ENCODE measurements at places on chromosomes 2 and 18.

DNA sequence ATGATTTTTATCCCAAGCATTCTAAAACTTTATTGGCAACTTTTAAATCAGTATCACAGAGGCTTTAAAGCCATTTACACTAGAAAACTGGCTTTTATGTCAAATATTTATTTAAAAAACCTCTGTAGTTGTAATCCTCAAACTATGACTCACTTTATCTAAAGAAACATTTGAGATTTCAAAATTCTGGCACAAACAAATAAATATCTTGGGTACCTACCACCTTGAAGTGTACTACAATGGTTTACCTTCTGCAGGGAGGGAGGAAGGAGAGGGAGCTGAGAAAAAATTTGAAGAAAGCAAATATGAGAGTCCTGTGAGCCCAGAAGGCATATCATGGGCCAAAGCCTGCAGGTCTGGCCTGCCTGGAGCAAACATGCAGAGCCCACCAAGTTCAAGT, 155.6 kb downstream of the NCKAP5 start:
- DNase-seq: no peak

DNA sequence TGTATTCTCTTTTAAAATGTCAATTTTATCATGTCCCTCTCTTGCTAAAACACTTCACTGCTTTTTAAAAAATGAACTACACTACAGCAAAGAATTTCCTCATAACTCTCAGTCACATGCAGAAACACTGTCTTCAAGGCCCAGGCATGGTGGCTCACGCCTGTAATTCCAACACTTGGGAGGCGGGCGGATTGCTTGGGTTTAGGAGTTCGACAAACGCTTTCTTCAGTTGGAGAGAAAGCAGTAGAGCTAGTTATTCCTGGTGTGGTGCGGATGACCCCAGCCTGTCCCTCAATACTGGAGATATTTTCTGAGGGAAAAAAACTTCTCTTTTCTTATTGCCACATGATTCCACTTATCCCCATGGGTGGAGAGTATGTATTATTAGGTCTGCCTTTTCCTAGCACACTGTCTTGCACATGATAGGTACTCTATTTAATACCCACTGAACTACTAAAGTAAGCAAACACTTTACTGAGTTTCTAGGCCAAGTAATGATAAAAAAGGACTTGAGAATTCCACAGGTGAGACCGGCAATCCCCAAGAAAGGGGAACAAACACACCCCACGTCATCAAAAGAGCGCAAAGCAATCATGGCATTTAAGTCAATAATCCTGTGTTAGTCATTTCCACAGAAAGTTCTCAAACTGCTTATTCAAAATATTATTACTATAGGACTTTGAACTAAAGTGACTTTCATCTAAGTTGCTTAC, 77.1 kb downstream of the SPIRE1 start:
- no peak for DNase-seq

- no peak for DNase-seq
Measured at GRCh38 chr2:235539773-235540172, 45.9 kb downstream of the AGAP1 start.

DNA sequence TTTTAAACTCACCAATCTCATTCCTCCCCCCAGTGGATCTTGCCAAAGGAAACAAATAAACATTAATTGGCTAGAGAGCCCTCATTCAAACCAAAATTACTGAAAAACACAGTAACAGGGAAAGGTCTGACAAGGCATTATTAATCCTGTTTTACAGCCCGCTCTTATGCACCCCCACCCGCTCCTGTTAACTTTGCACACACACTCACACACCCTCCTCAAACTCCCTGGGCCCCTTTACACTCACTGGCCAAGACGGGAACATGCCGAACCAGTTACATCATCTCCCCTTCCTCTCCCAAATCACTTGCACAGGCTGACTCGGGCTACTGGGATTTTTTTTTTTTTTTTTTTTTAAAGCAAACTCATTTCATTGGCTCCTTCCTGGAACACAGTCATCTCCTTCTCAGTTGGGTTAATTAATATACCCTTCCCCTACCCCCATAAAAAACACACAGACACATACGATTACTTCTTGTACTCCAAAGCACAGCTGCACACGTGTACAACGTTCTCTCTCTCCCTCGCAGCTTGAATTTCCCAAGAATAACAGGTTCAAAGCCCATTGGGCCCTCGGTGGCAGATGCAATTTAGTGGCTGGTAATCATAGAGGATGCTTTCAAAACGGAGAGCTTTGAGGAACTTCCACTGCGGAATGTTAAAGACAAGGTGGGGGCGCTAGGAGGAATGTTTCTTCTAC, 31.8 kb downstream of the KLF7 start:
- peak; percentile 93 for DNase-seq

DNA sequence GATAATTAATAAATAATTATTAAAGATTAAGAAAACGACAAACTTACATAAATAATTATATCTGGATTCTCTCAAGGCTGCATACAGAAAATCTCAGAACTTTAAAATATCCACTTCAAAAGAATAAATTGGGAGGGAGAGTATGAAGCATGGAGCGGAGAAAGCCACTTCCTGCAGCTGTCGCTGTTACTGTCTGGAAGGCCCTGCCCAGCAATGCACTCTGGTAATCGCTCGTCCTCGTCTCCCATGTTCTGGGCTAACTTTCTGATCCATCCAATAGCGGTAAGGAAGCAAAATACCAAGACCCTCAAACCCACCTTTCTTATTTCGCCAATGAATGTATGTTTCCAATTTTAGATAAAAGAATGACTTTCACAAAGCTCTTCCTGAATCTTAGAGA, 26.7 kb downstream of the CYRIA start:
- no peak for DNase-seq

- DNase-seq: no peak
Measured at GRCh38 chr2:44433895-44434294, 72.1 kb downstream of the CAMKMT start.

- no peak for DNase-seq
Measured at GRCh38 chr2:18272148-18272494, 288.3 kb downstream of the RDH14 start.

- no peak for DNase-seq
Measured at GRCh38 chr2:31196622-31197021, 20.7 kb downstream of the CAPN14 start.

- DNase-seq: no peak
Measured at GRCh38 chr18:58388736-58389135, 240.2 kb downstream of the ALPK2 start.

DNA sequence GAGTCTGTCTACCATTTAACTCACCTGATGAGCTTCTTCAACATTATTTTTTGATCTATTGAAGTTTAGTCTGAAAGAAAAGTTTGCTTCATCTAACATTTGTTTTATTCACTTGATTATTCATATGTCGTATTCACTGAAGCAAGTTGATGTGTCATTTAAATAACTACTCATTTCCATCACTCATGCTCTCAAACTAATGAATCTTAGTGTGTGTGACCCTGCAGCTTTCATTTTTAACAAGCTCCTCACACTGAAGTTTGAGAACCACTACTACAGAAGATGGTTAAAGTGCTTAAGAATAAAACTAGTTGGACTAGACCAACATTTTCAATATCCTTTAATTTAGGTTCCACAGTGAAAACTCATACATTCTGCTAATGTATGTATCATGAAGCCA, 1.8 kb upstream of the ABI2 start:
- no peak for DNase-seq

- peak; percentile 74 for DNase-seq
Measured at GRCh38 chr2:33212151-33212550, 264.3 kb upstream of the RASGRP3 start.

DNA sequence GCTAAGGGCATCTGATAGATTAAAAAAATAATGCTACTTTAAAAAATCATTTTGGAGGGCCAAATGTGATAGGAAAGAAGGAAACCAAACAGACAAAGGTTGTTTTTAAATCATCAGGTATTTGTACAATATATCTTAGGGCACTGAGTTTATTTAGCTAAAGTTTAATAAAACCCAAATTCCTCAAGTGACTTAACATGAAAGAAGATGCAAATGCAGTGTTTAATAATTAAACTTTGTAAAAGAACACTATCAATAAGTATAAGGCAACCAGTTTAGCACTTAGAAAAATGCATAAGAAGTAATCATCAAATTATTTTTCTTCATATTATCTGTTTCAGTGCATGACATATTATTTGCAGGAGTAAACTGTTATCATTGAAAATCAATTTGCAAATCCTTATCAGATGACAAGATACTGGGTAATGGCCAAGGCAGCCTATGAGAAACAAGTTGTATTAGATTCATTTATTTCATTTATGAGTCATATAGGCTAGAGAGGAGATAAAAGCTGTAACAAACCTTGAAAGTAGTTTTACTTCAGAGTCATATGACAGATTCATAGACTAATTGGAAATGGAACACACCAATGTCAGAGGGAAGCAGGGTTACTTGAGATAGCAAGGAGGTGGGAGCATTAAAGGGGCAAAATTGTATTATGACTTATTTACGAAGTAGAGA, 165.5 kb downstream of the GCA start:
- DNase-seq: no peak

- no peak for DNase-seq
Measured at GRCh38 chr2:38704664-38705063, 38.8 kb downstream of the GALM start.

DNA sequence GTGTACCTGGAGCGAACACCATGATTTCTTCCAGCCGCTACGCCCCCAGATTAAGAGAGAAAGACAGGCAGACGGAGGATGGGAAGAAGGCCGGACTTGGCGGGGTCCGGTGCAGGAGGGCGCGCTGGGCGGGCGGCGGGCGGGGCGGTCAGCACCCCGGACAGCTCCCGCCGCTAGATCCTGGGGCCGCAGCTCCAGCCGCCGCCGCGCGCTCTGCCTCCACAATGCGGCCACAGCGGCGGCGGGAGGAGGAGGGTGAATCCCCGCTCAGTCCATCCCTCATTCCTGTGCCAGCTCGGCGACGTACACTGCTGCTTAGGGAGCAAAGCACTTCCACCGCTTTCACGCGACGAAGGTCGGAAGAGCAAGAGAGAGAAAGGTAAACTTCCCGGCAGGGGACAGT, at the start of gene AKAIN1:
AKAIN1 (minus strand) TSS at position 226 of the 403 bp plus-strand sequence; CDS start at position 22, 204 bp downstream.
- DNase-seq: peak; percentile 85

- DNase-seq: no peak
Measured at GRCh38 chr18:42936289-42936688, 179.2 kb downstream of the RIT2 start.

DNA sequence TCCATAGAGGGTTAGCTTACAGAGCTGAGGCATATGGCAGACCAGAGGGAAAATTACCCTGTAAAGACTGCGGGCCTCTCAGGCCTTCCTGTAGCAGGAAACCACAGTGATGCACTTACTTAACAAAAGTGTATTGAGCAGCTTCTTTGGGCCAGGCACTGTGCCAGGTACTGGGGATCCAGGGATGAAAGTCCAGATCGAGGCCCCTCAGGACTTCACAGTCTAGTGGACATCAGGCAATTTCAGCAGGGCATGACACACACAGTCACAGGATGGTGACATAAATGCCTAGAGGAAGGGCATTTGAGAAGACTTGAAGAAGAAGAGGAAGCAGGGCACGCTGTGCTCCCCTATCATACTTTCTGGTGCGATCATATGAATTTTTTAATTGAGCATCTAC, 71.7 kb downstream of the MARCO start:
- no peak for DNase-seq

DNA sequence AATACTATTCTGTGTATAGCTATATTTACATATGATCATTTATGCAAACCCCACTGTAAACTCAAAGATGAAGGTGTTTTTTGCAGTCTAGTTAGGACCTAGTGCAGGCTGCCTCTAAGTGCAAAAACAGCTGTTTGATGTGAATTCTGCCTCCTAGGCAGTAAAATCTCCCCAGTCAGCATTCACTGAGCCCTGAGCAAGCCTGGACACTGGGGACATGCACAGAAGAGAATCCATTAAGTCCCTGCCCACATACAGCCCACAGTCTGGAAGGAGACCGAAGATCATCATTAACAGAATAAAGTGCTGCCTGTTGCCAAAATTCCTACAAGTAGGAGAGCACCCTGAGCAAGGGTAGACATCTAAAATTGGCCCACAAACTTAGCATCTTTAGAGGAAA, 14.4 kb upstream of the BIN1 start:
- no peak for DNase-seq

GRCh38 chr2:54638774-54639187, 84.7 kb upstream of the EML6 start:
- no peak for DNase-seq

- DNase-seq: no peak
Measured at GRCh38 chr2:238786379-238786778, 61.5 kb upstream of the TWIST2 start.

DNA sequence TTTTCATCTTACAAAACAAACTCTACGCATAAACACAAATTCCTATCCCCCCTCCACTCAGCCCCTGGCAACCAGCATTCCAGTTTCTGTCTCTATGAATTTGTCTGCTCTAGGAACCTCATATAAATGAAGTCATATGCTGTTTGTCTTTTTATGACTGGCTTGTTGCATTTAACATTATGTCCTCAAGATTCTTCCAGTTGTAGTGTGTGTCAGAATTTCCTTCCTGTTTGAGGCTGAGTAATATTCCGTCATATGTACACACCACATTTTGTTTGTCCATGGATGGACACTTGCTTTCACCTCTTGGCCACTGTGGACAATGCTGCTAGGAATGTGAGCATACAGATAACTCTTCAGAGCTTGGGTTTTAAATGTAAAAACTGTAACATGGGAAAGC, 272.1 kb downstream of the GBX2 start:
- DNase-seq: no peak

GRCh38 chr2:86233436-86233835, 34.2 kb downstream of the MRPL35 start:
- no peak for DNase-seq

GRCh38 chr2:133810559-133810958, 242.3 kb upstream of the NCKAP5 start:
- no peak for DNase-seq

DNA sequence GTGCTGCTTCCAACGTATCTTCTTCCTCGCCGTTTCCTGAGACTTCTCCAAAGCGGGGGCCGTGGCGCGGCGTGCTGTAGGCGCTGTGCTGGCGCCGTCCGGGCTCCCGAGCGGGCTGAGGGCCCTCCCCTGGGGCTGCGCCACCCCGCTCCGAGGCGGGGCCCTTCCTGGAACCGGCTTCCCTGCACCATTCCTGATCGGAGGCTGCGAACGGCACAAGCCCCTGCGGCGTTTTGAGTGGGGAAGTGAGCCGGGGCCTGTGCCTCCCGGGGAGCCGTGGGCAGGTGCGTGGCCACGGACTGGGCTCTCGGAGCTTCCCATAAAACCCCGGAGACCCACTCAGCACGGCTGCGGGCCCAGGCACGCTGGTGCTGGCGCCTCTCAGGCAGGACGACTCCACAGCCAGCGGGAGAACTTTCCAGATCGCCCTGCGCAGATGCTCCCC, 74.7 kb downstream of the PSMG2 start:
- no peak for DNase-seq

DNA sequence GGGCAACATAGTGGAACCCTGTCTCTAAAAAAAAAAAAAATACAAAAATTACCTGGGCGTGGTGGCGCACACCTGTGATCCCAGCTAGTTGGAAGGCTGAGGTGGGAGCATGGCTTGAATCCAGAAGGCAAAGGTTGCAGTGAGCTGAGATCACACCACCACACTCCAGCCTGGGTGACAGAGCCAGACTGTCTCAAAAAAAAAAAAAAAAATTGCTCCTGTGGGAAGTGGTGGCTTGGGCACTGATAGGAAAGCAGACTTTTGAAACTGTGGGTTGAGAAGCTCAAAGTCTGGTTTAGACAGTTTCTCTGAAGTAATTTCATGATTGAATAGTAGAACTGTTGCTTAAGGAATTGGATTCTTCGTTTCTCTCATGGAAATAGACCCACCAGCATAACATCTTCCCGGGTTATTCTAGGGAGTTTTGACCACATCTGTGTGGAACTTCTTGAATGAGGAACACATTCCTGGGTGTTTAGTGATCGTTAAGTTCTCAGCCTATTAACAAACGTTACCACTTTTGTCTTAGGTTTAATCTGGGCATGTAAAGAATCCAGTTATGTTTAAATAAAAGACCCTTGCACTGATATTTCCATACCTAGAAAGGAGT, 33.5 kb downstream of the GRHL1 start:
- DNase-seq: peak; percentile 52
